Activated CD8-positive, alpha-beta memory T cell treated with anti-CD3 and anti-CD28 coated beads, Interleukin-2, amount 10 ng/mL, durations not matched to agents 7 days and 5 days (primary cell): ENCODE measurements at places on chromosomes 5 and 9.

- DNase-seq = no peak
Measured at GRCh38 chr5:95241-95980, 3.4 kb downstream of the PLEKHG4B start.

DNA sequence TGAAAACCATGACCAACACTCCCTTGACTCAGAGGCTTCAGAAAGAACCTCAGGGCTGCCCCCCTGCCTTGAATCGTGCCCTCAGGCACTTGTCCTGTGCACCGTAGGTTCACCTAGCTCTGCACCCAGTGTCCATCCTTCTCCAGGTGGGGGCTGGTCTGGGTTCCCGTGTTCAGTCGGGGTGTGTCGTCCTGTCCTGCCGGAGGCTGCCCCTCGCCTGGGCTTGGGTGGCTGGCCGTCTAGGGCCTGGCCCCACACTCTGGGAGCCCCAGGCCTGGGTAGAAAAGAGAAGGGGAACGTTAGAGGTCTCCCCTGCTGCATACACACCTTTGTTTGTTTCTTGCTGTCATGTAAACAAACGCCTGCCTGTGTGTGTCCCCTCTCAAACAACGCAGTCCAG, 29.3 kb downstream of the CATSPER3 start:
- no peak for DNase-seq

- no peak for DNase-seq
Measured at GRCh38 chr5:151258201-151258611, 5.2 kb downstream of the GM2A start.

GRCh38 chr5:78467140-78467539, 106.7 kb downstream of the SCAMP1 start:
- no peak for DNase-seq

- no peak for DNase-seq
Measured at GRCh38 chr9:74556685-74557084, 59.5 kb downstream of the RORB start.

GRCh38 chr5:77309140-77309539, 98.7 kb downstream of the PDE8B start:
- no peak for DNase-seq

GRCh38 chr9:92716557-92716956, 46.6 kb upstream of the IPPK start:
- DNase-seq = peak; percentile 84
